ENCODE measurements at places on chromosomes 16 and 17.

GRCh38 chr17:2854143-2855055, 58.2 kb downstream of the RAP1GAP2 start:
- no peak for DNase-seq

DNA sequence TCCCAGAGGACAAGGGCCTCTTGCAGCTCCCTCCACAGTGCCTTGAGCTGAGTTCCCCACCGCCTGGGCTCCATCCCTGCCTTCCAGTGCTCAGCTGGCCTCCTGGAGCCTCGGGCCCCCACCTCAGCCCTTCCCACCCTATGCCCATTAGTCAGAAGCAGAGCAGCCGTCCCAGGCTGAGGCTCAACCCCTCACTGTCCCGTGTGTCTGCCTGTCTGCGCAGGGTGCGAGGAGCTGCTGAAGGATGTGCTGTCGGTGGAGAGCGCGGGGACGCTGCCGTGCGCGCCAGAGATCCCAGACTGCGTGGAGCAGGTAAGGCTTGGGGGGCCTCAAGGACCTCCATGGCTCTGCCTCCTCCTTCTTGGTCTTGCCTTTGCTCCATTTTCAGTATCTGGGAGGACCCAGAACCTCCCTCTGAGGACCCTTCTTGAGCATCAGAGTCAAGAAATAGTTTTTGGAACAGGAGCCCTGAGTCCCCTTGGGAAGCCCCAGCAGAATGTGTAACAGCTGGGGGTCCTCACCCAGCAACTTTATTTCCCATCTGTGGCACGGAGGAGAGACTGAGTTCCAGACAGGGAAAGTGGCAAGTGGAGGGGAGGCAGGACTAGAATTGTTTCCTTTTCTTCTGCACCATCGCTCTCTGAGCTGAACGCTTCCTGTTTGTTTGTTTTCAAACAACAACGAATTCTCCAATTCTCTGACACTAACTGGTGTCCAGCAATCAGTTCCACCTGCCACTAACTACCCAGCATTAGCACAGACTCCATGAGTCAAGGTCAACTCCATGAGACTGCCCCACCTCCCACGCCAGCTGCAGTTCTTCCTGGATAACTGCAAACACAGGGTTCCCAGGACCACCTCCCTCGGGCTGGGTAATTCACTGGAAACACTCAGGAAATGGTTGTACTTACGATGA, 42.6 kb downstream of the RAB11FIP4 start:
- no peak for DNase-seq

GRCh38 chr17:8572764-8573163, 57.8 kb downstream of the MYH10 start:
- no peak for DNase-seq

GRCh38 chr17:78544881-78545755, 32.1 kb downstream of the DNAH17 start:
- DNase-seq, result no peak

GRCh38 chr16:70759666-70760065, 41.3 kb downstream of the VAC14 start:
- no peak for DNase-seq

DNA sequence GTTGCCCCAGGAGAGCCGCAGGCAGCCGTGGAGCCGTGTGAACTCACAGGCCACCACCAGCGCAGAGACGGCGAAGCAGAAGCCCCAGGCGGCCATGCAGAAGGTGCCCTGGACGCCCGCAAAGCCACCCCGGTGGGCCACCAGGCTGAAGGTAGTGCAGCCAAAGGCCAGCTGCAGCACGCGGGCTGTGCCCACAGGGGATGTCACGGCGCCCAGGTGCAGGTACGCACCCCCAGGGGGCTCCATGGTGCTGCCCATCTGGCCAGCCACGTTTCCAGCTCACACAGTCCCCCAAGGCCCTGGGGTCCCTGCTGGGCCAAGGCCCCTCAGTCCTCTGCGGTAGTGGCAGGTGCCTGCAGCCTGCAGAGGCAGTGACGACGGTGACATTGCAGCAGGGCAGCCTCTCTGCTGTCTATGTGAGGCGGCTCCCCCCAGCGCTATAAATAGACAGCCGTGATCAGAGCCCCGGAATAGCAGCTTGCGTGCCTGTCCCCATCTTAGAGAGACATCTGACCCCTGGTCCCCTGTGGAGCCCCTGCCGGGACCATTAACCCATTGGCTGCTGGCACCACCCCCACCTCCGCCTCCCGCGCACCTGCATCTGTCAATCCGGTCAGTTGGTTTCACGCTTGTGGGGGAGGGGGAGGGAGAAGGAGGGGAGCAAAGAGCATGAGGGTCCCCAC, 4.5 kb upstream of the PYCR1 start:
- DNase-seq, result no peak

DNA sequence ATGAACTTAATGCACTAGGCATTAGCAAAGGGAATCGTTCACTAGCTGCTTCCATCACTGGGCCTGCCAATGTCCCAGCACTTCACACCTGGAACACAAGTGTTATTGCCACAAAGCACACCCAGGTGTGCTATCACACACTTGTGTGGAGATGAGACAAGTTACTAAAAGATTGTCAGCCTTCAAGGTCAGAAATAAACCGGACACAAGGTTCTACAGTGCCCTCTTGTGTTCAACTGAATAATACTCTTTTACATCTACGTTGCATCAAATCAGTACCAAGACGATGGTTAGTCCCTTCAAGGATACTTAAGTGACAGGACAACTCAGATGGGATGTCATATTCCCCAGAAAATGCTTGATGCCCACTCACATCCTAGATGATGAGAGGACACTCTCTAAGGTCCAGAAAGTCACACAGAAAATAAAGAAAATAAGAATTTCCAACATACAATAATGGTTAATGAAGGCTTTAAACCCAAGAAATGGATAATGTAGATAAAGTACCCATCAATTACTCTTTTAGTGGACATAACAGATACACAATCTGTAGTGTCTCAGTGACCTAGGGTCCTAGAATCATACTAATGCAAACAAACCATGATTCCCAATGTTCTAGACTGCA, 16.4 kb upstream of the GLG1 start:
- no peak for DNase-seq

- DNase-seq, result no peak
Measured at GRCh38 chr17:27862004-27862403, 31.2 kb downstream of the LYRM9 start.

DNA sequence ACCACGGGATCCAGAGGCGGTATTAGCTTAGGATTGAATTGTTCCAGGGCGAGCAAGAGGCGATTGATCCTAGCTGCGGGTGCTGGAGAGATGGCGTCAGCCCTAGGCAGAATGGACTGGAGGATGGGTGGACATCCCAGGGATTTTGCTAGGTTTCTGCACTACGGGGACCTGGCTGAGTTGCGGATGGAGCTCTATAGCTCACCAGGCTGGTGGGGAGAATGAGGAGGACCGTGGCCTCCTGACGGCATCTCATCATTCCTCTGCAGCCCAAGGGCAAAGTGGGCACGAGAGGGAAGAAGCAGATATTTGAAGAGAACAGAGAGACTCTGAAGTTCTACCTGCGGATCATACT, 614 bp downstream of the TMEM208 start:
- DNase-seq, result no peak

- DNase-seq, result no peak
Measured at GRCh38 chr17:45964634-45965033, 34.4 kb upstream of the STH start.

- no peak for DNase-seq
Measured at GRCh38 chr16:82079892-82080291, 44.8 kb downstream of the HSD17B2 start.

DNA sequence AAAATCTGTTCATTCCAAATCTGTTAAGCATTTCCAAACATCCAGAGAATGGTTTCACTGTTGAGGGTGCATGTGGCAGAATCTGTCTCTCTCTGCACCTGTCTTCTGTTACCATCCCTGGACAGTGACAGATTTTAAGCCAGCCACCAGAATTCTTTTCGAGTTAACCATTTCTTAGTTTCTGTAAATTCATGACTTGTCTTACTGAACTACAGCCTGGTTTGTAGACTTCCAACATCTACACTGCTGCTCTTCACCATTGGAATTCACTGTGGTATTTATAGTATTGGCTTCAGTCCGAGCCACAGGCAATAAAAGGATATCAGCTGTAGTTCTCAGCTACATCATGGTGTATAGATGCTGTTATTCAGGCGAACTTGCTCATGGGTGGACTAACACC, 47.6 kb downstream of the GOSR1 start:
- no peak for DNase-seq

DNA sequence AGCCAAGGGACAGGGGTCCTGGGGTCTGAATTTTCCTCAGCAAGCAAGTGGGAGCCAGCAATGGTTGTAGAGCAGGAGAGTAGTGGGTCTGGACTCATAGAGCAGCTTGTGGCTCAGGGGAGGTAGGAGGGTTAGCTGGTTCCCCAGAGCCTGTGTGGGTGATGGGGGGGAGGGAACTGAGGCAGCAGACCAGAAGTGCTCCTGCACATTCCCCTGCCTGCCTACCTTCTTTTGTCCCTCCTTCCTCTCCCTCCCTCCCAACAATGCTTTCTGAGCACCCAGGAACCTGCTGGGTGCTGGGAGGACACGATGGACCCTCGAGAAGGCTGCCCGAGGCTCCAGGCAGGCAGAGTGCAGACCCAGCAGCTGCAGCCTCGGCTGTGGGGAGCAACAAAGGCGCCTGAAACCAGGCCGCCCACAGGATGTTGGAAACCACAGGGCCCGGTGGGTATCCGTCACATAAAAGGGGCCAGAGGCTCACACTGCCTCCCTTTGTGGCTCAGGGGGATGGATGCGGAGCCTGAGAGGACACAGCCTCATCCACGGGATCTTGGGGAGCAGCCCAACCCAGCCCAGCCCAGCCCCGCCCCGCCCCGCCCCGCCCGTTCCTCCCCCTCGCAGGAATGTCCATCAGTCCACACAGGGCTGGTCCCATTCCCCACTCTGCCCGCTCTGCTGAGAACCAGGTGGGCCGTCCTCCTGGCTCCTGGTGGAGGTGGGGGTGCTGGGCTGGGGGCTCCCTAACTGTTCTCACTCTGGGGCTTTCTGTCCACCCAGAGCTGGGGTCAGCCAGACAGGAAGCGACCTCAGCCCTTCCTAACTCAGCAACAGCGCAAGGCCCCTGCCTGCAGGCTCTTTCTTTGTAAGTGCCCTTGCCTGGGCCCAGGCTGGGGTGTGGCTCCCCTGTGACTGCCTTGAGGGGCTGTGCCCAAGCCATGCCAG, 1.7 kb upstream of the NLRC3 start:
- peak; percentile 25 for DNase-seq

GRCh38 chr16:88384222-88385111, 1.7 kb downstream of the ZNF469 start:
- no peak for DNase-seq

GRCh38 chr17:82212331-82213250, at the start of gene CCDC57:
Gene CCDC57, minus strand, starts transcription at chr17:82212842. Its CDS starts 10,898 bp downstream, at chr17:82201944.
- no peak for DNase-seq

DNA sequence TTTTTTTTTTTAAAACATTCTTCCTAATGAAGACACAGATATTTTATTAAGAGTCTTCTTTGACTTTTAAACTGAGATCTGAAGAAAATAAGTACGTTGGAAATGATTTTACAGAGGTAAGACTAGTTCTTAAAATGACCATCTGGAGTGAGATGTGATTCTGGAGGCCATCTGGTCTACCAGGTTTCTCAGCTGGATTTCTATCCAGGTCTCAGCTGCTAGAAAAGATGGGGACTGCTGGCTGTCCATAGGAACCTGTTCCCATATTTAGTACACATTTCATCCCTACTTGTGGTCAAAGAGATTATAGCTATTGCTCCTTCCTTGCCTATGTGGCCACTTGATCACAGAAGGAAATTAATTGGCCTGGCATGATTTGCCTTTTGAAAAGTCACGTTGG, 12.2 kb downstream of the PMFBP1 start:
- DNase-seq, result no peak

DNA sequence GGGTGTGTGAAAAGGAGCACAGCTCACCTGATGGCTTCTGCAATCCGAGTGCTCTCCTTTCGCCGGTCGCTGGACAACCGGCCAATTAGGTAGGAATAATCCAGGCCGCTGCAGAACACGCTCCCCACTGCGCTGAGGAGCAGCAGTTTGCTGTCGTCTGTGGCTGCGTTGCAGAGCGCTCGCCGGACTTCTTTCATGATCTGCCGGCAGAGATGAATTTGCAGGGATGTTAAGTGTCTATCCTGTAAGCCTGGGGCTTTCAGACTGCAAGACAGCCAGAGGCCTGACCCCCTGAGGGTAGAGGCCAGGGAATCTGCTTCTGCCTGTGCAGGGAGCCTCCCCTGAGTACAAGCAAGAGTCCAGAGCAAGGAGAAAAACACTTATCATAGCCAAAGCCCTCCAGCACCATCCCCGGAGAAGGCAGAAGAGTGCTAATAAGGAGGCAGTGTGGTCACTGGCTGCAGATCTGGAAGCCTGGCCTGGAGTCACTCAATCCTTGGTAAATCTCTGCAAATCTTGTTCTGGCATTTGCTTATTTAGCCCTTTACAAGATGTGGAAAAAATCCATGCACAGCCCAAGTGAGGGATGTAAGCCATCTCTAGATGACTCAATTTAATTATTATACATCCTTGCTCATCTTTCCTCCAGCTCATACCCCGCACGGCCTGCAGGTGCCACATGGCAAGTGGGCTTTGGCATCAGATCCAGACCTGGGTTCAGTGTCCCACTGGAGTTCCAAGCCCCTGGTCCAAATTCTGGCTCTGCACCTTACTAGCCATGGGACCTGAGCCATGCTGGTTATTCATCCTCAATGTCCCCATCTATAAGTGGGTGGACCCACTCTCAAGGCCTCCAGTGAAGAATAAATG, 80.2 kb downstream of the DYNLRB2 start:
- DNase-seq, result no peak

- DNase-seq, result no peak
Measured at GRCh38 chr17:43734376-43734775, 24.2 kb downstream of the SOST start.

- no peak for DNase-seq
Measured at GRCh38 chr17:38926293-38927070, 1.1 kb downstream of the LASP1NB start.

- no peak for DNase-seq
Measured at GRCh38 chr16:58503863-58504688, 4.1 kb downstream of the NDRG4 start.

DNA sequence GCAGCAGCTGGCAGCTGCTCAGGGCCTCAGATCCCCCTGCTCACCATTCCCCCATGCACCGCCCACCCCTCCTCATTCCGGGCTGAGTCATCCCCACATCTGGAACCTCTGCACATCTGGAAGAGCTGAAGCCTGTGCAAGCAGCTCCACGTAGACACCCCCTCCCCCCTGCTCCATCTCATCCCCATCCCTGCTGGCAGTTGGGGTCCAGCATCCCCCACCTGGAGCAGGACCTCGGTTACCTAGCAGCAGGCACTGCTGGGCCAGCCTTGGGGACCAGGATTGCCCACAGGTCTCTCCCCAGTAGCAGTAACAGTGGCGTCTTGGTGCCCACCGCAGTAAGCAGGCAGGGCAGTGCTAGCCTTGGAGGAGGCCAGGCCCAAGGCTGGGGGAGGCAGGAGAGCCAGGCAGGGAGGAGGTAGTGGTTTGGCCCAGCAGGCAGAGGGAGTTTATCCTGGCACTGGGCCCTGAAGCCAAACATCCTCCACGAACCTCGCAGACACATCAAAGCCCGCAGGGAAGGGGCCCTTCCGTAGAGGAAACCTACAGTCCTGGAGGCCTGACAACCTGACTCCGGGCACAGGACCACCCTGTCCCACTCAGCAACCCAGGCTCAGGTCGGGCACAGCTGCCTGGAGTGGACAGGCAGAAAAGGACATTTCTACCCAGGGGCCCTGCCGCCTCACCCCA, 7.7 kb upstream of the TMEM92 start:
- DNase-seq, result no peak

- no peak for DNase-seq
Measured at GRCh38 chr16:29663016-29663806, at the start of gene SPN. Gene SPN, plus strand, starts transcription at chr16:29663247. Its CDS starts 482 bp downstream, at chr16:29663729.

- no peak for DNase-seq
Measured at GRCh38 chr16:27458258-27458657, 56.3 kb downstream of the IL21R start.

GRCh38 chr16:83704656-83705055, 103.1 kb upstream of the HSBP1 start:
- no peak for DNase-seq

- no peak for DNase-seq
Measured at GRCh38 chr17:32483451-32484019, 3.3 kb upstream of the CDK5R1 start.

Measured in stimulated activated CD8-positive, alpha-beta memory T cell treated with anti-CD3 and anti-CD28 coated beads, Interleukin-4, amount 100 ng/mL, for 1 hour (primary cell).